ENCODE measurements at places on chromosomes 6 and 20.

- peak; percentile 26 for DNase-seq
Measured at GRCh38 chr6:113015249-113015648, 668.1 kb downstream of the RFPL4B start.

GRCh38 chr6:154509421-154510143 is 903 bp downstream of the CNKSR3 start:
- DNase-seq, result peak; percentile 47

- DNase-seq, result no peak
Measured at GRCh38 chr20:8432435-8433148, 300.5 kb downstream of the PLCB1 start.

GRCh38 chr6:154386848-154387717 is 30.5 kb upstream of the IPCEF1 start:
- DNase-seq, result peak; percentile 65

DNA sequence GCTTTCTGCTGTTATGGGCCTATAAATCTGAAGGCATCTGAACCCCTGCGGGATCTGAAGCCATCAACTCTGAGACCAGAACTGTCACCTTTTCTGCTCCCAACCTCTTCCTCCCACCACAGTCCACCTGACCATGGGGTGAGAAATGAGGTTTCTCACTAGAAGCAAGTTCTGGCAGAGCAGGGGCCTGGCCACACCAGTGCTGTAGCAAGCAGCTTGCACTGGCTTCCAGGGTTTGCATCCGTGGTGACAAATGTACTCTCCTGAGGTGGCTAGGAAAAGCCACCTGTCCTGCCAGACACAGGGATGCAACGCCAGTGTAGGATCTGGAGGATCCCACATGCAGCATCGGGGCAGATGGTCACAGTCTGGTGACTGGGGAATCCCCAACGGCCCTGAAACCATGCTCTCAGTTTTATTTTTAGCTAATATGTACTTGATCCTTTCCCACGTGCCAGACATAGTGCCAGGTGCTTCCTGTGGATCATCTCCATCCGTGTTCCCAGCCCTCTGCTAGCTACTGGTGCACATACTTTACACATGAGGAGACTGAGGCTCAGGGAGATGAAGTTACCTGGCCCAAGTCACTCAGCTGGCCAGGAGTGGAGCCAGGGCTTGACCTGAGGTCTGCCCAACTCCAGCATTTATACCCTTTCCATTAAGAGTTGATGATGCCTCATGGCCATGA is 122.1 kb upstream of the SPACA1 start:
- no peak for DNase-seq

GRCh38 chr6:97629180-97629579 is 346.2 kb upstream of the MMS22L start:
- DNase-seq, result no peak

- no peak for DNase-seq
Measured at GRCh38 chr6:69555088-69555638, 241.6 kb downstream of the LMBRD1 start.

DNA sequence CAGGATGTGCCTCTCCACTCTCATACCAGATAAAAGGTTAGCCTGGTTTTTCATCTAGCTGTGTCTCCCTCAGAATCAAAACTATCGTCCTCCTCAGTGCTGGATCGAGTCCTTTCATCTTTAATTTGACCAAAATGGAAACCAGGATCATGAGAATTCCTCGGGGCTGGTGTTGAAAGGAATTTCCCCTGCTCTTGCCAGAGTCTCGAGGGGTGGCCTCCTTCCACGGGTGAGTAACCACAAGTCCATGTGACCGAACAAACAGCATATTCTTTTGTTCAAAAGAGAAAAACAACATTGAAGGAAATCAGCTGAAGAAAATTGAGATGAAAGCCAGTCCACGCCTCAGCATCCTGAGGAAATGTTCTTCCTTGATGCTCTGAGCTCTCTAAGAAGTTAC is 165.9 kb upstream of the CDYL start:
- DNase-seq, result peak; percentile 87

DNA sequence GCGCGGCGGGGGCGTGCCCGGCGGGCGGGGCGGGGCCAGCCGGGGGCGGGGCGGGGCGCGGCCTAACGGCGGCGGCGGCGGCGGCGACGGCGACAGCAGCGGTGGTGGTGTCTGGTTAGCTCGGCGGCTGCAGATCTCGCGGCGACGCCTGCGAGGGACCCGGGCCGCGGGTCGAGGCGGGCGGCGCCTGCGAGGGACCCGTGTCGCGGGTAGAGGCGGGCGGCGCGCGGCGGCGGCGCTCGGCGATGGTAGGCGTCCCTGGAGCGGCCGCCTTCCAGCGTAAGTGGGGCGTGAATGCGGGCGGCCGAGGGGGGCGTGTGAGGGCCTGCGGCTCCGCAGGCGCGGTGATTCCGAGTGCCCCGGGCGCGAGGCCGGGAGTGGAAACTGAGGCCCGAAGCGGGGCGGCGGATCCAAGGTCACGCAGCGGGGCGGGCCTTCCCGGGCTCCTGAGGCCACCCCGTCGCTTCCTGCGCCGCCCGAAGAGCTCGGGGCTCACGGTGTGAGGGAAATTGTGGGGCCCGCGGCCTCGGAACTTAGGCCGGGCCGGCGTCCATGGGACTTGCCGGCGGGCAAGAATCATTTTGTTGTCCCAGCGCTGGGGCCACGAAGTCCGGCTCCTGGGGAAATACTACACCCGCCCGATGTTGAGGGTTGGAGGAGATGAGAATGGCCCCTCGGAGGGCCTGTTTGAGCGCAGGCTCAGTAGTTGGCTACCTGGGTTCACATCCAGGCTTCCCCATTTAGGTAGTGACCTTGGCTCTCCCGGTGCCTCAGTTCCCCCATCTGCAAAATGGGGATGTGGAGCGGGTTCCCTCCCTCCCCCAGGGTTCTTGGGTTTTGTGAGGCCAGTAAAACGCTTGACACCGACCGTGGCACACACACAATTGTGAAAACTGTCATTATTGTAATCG is at the start of gene CBFA2T2:
TSS of gene CBFA2T2 (plus strand) at position 74 of the 911 bp plus-strand sequence. CDS start at position 246, 172 bp downstream.
- no peak for DNase-seq

GRCh38 chr6:3803627-3804468 is 45.3 kb upstream of the FAM50B start:
- peak; percentile 86 for DNase-seq

- DNase-seq, result no peak
Measured at GRCh38 chr6:5737460-5737859, 269.3 kb downstream of the NRN1 start.

GRCh38 chr6:158353883-158354877 is 41.9 kb downstream of the TULP4 start:
- no peak for DNase-seq

DNA sequence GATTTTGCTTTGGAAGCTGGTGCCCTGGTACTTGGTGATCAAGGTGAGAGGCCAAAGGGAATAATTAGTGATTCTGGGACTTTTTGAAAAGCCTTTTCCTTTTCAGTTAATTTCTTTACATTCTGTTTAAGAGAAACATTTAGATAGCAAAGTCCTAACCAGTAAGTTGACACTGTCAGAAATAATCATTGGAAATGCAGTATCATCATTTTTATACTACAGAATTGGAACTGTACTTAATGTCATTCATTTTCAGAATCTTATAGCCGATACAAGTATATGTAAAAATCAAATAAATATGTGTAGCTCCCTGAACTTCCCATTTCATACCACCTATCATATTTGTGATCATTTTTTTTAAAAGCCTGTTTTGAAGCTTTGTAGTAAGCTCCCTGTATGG is 27.5 kb downstream of the MCM8 start:
- no peak for DNase-seq

GRCh38 chr20:53077373-53078205 is 105.4 kb downstream of the TSHZ2 start:
- DNase-seq, result peak; percentile 48

DNA sequence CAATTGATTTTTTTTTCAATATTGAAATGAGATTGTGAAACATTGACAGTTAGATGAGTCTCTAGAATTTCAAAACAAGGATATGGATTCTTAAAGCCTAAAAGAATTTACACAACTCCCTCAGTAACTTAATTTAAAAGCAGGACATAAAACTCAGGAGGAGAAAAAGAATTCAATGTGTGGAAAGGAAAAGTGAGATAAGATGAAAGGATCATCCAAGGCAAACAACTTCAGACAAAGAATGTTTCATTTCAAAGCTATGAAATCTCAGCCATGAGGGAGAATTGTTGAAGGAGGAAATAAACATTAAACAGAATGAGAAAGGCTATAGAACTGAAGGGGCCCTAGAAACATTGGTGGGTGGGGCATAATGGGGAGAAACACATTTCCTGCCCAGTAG is 191.7 kb upstream of the NOX3 start:
- DNase-seq, result no peak

DNA sequence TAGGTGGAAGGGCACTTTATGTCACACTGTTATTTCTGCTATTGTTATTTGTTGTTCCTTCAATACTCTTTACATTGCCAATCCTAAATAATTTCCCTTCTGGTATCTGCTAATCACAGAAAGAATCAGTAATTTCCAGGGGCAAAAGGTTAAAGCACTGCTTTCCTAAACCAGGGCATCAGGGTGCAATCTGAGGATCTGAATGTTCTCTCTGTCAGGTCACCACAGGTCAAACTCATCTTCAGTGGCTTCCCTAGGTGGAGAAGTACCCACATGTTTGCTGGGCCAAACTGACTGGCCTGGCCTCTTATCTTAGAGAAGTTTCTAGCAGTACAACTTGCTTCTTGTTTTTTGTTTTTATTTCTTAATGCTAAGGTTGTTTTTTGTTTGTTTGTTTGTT is 118.7 kb downstream of the OPRM1 start:
- no peak for DNase-seq

DNA sequence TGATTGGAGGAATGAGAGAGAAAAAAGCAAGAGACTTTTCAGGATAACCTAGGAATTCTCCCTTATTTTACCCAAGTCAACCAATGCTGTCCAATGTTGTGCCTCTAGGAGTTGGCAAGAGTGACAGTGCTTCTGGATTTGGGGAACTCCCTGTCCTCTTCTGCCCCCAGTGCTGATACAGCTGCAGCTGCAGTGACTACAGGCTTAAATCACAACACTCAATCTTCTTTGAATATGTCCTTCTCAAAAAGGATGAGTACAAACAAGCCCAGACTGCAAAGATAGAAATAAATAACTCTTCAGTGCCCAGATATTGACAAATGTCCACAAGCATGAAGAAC is 141.0 kb upstream of the COL21A1 start:
- no peak for DNase-seq

- DNase-seq, result no peak
Measured at GRCh38 chr6:138526822-138527235, 27.5 kb upstream of the NHSL1 start.

DNA sequence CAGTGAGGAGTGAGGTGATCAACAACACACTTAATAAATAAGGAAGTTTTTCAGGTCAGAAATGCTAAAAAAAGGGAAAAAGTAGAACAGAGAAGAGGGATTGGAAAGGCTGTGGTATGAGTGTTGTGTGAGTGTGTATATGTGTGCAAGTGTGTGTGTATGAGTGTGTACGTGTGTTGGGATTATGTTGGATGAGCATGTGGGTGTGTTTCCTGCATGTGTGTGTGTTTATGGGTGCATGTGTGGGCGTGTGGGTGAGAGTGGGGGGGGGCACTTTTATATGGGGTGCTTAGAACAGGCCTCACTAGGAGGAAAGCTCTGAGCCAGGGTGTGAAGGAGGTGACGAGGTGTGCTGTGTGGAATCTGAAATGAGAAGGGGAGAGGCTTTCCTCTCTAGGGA is 116.8 kb upstream of the SLC22A23 start:
- DNase-seq, result no peak

DNA sequence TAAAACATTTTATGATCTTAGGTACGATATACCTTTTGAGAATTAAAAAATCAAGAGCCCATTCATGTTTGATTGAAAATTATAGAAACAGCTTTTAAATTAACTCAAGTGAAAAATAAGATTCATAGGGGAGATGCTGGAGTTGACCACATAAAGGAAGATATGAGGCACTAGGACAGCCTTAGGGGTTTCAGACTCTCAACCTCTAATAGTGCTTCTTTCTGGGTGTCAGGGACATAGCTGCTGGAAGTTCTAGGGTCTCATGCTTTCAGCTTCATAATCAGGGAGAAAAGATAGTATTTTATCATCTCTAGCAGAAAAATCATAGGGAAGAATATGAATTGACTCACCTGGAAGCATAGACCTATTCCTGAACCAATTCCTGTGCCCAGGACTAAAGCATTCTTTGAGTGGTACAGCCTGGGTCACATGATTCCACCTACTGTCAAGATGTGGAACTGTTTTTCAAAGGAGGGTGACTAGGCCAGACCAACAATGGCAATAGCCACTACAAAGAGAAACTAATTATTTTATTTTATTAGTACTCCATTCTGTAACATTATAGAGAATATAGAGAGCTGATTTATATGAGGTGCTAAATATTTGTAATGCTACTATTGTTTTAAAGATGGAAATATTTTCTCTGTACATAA is 27.8 kb upstream of the CENPW start:
- peak; percentile 19 for DNase-seq

- DNase-seq, result no peak
Measured at GRCh38 chr6:108596956-108597355, 36.2 kb downstream of the FOXO3 start.

GRCh38 chr6:91442342-91442741 is 855.5 kb upstream of the MAP3K7 start:
- DNase-seq, result no peak

GRCh38 chr6:41049955-41050354 is 3.0 kb upstream of the APOBEC2 start:
- DNase-seq, result no peak

DNA sequence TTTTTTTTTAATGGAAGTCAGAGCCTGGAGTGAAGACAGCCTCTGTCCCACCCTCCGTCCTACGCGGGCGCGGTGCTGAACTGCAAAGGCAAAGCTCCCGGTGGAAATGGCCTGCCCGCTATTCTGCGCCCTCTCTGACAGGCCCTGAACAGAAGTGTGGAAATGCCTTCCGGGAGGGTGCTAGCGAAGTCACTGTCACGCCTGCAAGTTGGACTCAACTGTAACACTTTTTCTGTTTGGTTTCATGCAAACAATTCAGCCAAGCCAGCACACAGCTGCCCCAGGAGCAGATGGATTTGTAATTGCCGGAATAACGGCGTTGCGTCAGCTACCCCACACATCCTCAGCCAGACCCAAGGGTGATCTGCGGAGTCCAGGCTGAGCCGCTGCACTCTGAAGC is 107.6 kb downstream of the PSMB1 start:
- peak; percentile 23 for DNase-seq

All from AG08395 (cell line).